ACHN (cell line): ENCODE measurements at places on chromosomes 16 and 17.
A peak's percentile ranks its signal among the peaks of the same experiment; 100 is the strongest.

DNA sequence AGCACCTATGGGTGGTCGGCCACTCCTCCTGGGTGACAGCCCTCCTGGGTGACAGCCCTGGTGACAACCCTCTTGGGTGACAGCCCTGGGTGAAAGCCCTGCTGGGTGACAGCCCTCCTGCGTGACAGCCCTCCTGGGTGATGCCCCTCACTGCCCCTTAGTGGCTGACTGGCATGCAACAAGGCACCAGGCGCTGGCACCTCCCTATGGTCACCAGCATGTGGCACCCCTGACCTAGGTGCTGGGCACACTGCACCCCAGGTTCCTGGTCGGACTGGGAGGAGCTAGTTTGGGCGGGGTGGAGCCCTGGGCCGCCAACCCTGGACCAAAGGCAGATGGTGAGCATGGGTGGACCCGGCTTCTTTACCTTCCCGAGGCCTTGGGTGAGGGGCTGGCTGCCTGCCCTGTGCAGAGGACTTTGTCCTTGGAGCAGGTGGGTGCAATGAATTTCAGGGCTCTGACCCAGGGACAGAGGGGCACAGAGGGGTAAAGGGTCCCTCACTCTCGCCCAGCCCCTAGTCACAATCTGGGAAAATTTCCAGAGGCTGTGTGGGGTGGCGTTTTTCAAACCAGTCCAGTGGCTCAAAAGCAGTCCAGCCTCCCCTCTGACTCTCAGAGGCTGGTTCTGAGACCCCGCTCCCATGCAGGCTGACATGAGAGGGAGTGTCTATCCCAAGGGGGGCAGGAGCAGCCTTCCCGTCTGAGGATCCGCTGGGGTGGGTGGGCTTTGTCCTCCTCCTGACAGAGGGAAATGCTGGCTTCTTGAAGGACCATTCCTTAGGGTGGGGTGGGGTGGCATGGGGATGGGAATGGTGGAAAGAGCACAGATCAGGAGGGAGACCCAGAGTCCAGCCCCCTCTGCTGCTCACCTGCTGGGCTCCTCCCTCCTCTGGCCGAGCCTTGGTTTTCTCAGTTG is 25.9 kb upstream of the TNFRSF13B start:
- DNase-seq = no peak

GRCh38 chr17:83083368-83084201 is 4.2 kb downstream of the METRNL start:
- DNase-seq = peak; percentile 82

GRCh38 chr17:77839698-77840512 is 118.6 kb upstream of the TNRC6C start:
- DNase-seq = no peak

GRCh38 chr17:73571511-73572130 is 72.6 kb downstream of the SDK2 start:
- DNase-seq = no peak

- no peak for DNase-seq
Observed at GRCh38 chr17:59814685-59815084, 78.1 kb downstream of the TUBD1 start.

- no peak for DNase-seq
Observed at GRCh38 chr17:52389632-52390031, 231.1 kb upstream of the CA10 start.

- peak; percentile 39 for DNase-seq
Observed at GRCh38 chr17:81440511-81441244, 45.4 kb downstream of the BAHCC1 start.

DNA sequence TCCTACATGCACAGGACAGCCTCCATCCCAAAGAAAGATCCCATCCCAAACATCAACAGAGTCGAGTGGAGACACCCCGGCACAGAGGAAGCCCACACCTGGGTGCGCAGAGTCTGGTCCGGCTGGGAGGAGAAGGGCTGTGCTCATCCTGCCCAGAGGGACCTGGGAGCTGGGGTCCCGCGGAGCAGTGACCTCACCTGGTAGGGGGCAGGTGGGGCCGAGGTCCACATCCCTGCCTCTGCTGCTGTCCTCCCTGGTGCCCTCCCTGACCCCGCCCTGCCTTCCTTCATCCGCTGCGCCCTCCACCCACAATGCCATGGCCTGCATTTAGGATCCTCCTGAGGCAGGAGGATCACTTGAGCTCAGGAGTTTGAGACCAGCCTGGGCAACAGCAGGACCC is 2.9 kb downstream of the C16orf90 start:
- no peak for DNase-seq

- no peak for DNase-seq
Observed at GRCh38 chr16:49498666-49499413, 125.2 kb downstream of the C16orf78 start.

DNA sequence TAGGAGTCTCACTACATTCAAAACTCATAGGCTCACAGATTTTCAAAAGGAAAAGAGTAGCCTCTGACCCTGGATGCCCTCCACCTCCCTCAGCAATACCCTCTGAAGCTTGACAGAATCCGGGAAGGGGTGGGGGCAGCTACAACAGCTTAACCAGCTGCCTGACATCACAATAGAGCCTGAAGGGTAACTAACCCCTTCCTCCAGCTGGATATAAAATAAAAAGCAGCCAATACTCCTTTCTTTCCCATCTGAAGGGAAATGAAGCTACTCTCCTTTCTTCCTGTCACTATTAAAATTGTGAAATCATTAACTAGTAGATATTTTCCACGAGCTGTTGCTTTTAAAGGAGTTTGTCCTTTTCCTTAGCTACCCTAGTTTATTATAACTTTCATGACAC is 24.0 kb downstream of the USP31 start:
- DNase-seq = peak; percentile 28

DNA sequence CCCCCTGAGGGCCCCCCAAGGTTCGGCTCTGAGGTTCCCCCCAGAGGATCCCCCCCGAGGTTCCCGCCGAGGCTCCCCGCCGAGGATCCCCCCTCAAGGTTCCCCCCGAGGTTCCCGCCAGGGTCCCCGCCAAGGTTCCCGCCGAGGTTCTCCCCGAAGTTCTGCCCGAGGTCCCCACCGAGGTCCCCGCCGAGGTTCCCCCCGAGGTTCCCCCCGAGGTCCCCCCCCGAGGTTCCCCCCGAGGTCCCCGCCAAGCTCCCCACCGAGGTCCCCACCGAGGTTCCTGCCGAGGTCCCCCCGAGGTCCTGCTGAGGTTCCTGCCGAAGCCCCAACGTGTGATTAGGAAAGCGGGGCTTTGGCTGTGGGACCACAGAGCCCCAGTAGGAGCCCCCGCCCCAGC is 32.2 kb upstream of the SSTR5 start:
- DNase-seq = no peak

DNA sequence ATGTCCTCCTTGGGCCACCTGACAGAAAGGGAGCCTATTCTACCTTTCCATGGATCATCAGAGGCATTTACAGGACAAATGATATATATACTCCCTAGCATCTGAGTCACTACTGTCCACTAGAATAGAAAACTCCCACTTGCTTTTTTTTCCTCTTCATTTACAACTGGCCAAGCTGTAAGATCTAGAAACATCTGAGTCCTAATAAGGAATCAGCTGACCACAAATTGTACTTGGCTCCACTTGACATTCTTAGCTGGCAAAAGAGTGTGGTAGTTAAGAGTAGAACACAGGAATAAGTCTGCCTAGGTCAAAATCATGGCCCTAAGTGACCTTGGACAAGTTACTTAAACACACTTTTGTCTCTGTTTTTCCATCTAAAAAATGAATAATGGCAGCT is 5.2 kb downstream of the RUSF1 start:
- DNase-seq = no peak

- no peak for DNase-seq
Observed at GRCh38 chr17:30217054-30217453, 18.4 kb downstream of the SLC6A4 start.

DNA sequence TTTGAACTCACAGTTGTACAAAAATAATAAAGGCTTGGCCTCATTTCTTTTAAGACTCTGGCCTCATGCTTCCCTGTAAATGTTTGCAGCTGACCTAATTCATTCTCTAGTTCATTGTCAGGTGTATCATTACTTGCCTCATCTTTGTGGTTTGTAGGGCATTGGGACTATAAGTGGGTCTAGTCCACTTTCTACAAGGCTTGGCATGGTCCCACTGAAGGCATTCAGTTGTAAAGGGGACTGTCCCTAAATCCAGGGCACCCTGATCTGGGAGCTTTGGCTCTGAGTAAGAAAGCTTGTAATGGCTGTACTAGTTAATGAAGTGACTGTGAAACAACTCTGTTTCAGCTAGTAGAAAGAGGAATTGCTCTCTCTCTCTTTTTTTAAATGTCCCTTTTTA is 2.7 kb downstream of the KCTD2 start:
- no peak for DNase-seq

GRCh38 chr16:80536238-80536637 is 4.6 kb upstream of the DYNLRB2 start:
- DNase-seq = no peak

DNA sequence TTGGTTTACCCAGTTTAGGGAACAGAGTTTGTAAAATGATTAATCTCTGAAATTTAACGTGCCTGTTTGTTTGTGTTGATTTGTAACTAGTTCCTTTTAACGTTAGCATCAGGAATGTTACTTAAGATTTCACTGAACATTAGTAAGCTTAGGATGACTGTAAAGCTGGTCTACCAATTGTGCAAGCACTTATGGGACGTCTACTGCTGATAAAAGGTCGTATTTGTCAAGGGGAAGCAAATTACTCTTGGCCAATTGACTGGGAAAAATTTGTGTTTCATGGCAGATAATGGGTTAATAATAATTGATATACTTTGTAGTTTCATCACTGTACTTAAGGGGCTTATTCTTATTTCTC is 11.8 kb downstream of the METTL9 start:
- DNase-seq = no peak
